GF-D8 (cell line): ENCODE measurements at places on chromosomes 4 and X.
A peak's percentile ranks its signal among the peaks of the same experiment; 100 is the strongest.

- no peak for DNase-seq
These were observed 346.6 kb upstream of the GNPDA2 start for GRCh38 chr4:45072981-45073380.

DNA sequence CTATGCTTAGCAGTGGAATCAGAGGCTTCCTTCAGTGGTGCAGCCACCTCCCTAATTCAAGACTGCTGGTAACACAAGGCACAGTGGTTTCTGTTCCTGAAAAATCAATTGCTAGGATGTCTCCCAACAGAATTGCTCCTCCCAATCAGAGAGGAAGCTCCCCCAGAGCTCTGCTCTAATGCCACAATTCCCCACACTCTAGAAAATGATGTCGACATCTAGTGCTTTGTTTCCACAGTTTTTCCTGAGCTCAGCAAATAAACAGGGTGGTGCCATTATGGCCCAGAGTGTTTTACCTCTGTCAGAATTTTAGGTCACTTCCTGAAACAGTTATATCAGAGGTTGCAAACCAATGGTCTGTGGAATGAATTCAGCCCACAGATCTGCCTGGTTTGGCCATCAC lies 24.7 kb downstream of the TAB3 start:
- DNase-seq, result no peak

DNA sequence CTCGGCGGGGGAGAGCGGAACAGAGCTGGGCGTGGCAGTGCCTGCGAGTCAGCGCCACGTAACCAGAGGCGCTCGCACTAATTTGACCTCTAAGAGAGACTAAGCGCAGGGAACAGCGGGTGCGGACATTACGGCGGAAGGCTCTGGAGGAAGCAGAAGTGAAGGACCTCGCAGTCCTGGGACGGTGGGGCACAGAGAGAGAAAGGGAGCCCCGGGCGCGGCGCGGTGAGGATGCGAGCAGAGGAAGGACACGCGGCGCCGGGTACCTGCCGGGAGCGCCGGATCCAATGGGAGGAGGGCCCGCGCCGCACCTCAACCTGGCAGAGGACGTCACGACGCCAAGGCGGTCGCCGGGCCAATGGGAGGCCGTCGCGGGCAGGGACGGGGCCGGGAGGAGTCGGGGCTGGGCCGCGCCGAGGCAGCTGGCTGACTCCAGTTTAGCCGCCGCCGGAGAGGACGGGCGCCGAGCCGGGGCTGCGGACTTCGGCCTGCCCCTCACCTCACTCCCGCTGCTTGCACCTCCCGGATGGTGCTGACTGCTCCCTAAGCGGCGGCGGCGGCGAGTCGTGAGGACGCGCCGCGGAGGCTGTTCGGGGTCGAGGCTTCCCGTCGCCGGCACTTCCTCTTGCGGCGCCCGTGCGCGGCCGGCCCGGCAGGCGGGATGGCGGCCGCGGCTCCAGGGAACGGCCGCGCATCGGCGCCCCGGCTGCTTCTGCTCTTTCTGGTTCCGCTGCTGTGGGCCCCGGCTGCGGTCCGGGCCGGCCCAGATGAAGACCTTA lies at the start of gene TMEM165:
TSS of gene TMEM165 (plus strand) at position 429 of the 779 bp plus-strand sequence. CDS start at position 662, 233 bp downstream.
- peak; percentile 68 for DNase-seq

- no peak for DNase-seq
These were observed 583.3 kb upstream of the TENM3 start for GRCh38 chr4:181659876-181660275.

- no peak for DNase-seq
These were observed 85.5 kb upstream of the ADRA2C start for GRCh38 chr4:3680656-3681055.

GRCh38 chr4:62285026-62285425 lies 1084.9 kb downstream of the ADGRL3 start:
- DNase-seq, result no peak

- no peak for DNase-seq
These were observed 275.4 kb downstream of the ARHGAP10 start for GRCh38 chr4:148007314-148007760.

DNA sequence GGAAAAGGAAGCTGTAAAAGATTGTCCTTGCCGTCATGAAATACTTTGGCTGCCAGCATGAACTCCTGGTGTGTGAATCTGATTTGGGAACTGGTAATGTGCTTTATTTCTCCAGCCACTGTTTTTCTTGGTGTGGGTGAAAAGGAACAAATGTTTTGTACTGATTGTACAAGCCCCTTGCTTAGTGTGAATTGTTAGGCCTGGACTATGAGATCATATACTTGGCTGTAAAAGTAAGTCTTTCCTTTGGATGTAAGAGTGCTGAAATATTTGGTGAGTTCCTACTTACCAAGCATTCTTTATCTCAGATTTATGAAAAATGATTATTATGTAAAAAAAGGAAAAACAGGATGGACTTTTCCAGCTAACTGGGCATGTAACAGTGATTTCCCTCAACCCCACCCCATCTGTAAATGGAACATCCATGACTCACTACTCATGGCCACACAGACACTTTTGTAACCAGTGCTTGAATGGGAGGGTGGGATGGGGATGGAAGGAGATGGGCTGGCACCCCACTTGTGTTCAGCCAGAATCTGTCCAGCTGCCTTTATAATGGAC lies 6.3 kb downstream of the FNIP2 start:
- DNase-seq, result no peak

DNA sequence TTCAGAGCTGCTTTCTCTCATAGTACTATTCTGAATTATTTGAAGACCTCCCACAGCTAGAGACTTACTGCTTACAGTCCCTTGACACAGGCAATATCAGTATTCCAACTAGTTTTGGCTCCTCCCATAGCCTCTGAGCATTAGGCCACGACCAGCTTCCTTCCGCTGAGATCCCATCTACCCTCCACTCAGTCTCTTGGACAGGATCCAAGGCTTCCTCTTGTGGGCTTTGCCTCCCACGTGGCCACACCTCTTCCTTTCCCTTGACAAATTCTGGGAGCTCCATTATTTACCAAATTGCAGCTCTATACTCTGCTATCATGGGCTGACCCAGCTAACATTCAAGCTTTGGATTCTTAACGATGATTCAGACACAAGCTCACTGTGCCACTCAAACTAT lies 470.4 kb upstream of the GALNT7 start:
- no peak for DNase-seq

- no peak for DNase-seq
These were observed 6.0 kb downstream of the GNPDA2 start for GRCh38 chr4:44720371-44720770.

GRCh38 chrX:68433155-68433980 lies at the start of gene OPHN1:
OPHN1 (minus strand) TSS chrX:68433495; CDS start chrX:68433020, 475 bp downstream.
- DNase-seq, result peak; percentile 1

DNA sequence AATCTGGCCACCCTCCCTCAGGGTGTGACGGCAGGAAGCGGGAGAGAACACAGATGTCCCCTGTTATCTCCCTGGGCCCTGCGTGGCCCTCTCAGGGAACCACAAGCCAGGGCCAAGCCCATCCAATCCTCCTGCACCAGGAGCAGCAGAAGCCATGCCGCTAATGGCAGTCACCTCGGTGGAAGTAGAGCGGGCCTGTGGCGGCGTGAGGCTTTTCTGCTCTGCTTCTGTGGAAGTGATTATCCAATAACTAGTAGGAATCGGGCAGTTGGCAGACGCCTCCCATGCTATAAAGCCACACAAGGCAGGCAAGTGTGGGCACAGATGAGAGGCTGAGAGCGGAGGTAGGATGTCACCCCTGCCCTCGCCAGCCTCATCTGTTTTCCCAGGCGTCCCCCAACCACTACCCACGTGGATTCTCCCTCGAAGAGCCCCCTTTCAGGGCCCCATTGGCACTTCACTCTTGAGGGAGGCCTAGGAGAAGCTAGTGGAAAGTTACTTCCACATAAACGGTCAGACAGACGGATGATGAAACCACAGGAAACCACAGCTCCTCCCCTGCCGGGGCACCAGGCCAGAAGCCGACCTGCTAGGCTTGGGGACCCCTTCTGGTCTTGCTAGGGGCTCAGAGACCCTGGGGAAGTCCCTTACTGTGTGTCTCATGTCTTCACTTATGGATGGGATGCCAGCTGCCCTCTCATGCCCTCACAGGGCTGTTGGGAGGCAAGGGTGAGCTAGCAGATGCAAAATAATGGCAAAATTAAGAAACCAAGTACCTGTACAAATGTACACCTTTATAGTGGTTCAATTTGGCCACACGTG lies 18.8 kb upstream of the TMSB4X start:
- DNase-seq, result peak; percentile 90

DNA sequence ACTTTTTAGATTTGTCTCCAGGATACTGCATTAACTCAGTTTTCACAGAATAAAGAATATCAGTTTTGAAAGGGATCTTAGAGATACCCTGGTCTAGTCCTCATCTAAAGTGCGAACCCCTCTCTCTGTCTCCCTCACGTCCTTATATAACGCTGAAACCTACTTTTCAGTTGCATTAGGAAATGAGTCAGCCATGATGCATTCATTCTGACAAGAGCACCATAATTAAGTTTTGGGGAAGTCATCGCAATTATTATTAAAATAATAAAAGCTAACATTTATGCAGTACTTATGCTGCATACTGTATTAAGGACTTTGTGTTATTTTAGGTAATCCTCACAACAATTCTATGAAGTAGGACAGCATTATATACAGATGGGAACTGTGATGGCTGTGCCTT lies 116.1 kb downstream of the REELD1 start:
- no peak for DNase-seq

DNA sequence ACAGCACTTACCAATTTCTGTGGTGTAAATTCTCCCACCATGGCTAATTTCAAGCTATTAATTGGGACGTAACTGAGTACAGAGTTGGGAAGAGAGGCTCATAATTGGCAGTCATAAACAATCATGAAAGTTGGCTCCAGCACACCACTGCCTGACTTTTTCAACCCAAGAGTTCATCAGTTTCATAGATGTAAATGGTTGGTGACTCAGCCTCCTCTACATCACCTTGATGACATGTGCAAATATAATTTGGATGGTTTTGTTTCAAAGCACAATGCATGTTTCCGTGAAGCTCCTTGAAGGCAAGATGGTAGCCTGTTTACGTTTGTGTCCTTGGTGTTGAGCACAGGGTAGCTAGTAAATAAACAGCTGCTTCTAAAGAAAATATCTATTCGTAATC lies 235.1 kb downstream of the LDB2 start:
- no peak for DNase-seq

- DNase-seq, result no peak
These were observed at the start of gene GPR78 for GRCh38 chr4:8580321-8581093. GPR78 (plus strand) TSS chr4:8580392; CDS start chr4:8580983, 591 bp downstream.

DNA sequence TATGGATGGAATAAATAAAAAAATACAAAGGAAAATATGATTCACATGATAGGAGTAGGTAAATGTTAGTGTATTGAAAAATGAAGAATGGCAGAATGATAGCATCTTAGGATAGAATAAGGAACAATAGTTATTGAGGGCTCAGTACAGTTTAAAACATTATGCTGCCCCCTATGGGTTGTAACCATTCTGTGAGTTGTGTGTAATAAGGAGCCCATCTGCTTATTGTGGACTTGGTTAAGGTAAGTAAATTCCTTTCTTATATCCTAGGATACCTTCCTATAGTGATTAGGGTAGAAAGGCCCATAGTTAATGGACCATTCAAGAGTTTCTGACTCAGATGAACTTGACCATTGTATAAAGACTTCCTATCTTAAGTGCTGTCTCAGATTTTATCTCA lies 195.8 kb downstream of the PDHA2 start:
- DNase-seq, result no peak

DNA sequence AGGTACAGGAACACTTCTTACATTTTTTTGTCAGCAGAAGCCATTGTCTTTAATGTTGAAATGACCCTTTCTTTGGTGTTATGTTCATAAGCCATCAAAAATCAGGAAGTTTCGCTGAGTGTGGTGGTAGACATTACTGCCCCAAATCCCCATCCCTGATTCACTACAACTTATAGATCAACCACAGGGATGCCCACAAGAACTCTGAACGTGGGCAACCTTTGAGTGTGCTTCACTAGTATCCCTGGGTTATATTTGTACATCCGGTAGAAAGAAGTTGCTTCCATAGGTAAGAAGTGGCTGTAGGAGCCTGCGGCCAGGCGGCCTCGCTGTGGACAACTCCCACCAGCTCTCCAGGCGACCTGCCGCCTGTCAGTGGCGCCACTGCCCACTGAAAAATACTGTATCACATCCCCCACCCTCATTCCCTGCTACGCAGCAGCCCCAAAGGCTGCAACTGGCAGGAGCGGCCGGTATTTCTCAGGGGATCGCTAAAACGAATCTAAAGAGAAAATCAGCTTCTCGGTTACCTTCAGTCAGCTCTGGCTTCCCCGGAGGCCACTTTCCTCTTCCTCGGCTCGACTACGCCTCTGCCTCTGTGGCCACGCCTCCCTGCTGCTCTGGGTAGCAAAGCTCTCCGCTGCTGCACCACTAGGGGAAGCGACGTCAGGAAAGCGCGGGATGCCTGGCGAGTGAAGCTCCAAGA lies 13.9 kb upstream of the ETDC start:
- DNase-seq, result no peak

DNA sequence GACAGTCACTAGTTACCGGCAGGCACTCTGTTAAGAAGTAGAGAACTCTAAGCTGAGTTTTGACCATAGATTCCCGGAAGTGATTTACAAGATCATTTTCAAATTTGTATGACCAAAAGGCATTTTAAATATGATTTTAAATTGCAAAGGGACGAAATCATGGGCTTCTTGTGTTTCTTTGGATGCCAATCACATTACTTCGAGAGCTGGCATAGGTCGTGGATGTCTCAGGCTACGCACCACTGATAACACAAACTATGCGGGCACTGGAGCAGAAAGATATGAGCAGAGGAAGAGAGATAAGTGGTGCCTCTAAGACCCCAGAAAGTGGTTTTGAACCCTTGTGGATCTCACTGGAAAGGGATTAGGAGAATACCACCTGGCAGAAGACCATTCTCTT lies 294.2 kb upstream of the FTHL17 start:
- DNase-seq, result no peak

- no peak for DNase-seq
These were observed 277.7 kb downstream of the TMA16 start for GRCh38 chr4:163772238-163772637.

DNA sequence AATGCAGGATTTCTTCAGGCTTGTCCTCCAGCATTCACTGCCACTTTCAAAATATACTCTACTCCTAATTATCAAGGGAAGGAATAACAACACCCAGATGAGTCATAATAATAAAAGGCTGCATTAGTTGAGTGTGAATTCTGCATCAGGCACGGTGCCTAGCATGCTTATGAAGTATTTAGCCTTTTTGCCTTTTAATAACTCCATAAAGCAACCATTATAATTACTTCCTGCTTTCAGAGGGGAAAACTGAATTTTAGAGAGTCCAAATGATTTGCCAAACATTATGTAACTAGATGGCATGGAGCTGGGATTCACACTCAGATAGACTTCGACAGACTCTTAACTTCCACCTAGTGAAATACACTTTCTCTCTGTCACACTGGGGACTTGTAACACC lies 2365.5 kb downstream of the PCDH7 start:
- no peak for DNase-seq

GRCh38 chrX:100377826-100378225 lies 32.2 kb downstream of the PCDH19 start:
- no peak for DNase-seq

- DNase-seq, result no peak
These were observed 14.2 kb downstream of the COX7B2 start for GRCh38 chr4:46894826-46895225.

- no peak for DNase-seq
These were observed 138.9 kb upstream of the PTCHD1 start for GRCh38 chrX:23195761-23196160.

GRCh38 chrX:121000589-121000988 lies 15.0 kb upstream of the CT47A1 start:
- no peak for DNase-seq

- no peak for DNase-seq
These were observed 105.4 kb upstream of the DIAPH2 start for GRCh38 chrX:96579252-96579651.

- peak; percentile 43 for DNase-seq
These were observed 51.5 kb downstream of the SLC2A9 start for GRCh38 chr4:9969526-9970398.
